Activated CD4-positive, alpha-beta memory T cell treated with anti-CD3 and anti-CD28 coated beads for 36 hours (primary cell): ENCODE measurements at places on chromosomes 3 and 15. TPM values are rescaled to one million over a fixed set of nuclear protein-coding genes. Genes with fewer than 3 reads are reported as not detected.

GRCh38 chr3:55647670-55648069, 160.6 kb upstream of the WNT5A start:
- DNase-seq, result no peak

ANKUB1 gene
- not detected for total RNA-seq

AHSG gene
- total RNA-seq, result not detected

RLBP1 gene
- not detected for total RNA-seq

DNA sequence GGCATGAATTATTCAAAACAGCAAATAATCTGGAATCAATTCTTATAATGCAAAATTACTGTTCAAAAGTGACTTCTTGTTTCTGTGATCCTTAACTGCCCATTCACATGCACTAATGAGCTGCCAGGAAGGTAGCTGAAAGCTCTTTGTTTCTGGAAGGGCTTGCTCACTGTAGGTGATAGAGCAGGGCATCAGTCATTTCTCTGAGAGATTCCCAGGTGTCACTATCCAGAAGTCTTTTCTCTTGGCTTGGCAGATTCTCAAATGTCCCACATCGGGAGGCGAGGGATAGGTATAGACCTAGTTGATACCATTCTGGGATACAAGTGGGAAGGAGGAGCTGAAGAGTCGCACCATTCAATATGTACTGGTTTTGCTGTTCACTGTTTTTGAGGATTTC, 35.0 kb downstream of the C3orf85 start:
- DNase-seq, result no peak

P3H2 gene
- not detected for total RNA-seq

GRCh38 chr3:126621171-126621570, 33.8 kb downstream of the TXNRD3 start:
- no peak for DNase-seq

- DNase-seq, result no peak
These were observed 38.5 kb downstream of the B3GNT5 start for GRCh38 chr3:183291497-183292031.

DNA sequence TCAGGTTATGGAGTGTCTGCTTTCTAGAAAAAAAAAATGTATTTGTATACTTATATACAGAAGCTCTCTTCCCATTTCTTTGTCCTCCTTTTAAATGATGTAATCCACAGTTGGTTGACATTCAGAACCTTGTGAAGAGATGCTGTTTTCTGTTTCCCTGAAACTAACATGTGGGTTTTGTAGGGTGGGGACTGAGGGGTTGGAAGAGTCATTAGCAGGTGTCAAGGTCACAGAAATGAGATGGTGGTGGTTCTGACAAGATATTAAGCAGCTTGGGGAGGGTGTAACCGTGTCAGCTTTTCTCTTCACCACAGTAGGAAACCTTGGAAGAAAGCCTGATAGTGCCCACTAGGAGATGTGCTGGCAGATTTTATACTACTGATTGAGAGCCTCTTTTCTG, 2.4 kb downstream of the RASA2 start:
- DNase-seq, result peak; percentile 30

ATP13A5 gene
- total RNA-seq, result not detected

NR2E3 gene
- total RNA-seq, result not detected

GRCh38 chr15:81930582-81931369, 115.0 kb downstream of the MEX3B start:
- no peak for DNase-seq

FGF7 gene
- total RNA-seq, result not detected

DNA sequence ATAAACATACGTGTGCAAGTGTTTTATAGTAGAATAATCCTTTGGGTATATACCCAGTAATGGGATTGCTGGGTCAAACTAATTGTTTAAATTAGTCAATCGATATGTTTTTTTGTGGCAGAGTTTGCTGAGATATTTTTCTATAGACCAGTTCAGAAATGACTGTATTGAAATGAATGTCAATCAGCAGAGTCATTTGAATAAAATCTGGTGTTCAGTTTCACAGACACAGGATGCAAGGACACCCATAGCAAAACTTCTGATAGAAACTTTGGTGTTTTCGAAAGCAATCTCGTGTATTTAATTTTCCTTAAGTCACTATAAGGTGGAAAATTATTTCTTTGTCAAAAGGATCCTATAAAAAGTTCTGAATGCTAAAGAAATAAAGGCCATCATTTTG, 434.4 kb downstream of the RAP2B start:
- DNase-seq, result no peak

GRCh38 chr15:92480361-92480760, 86.7 kb downstream of the ST8SIA2 start:
- no peak for DNase-seq

KBTBD13 gene
- total RNA-seq, result not detected

- DNase-seq, result no peak
These were observed 423.5 kb downstream of the TUSC7 start for GRCh38 chr3:117133066-117133465.

GRCh38 chr15:63610209-63610841, 13.1 kb downstream of the FBXL22 start:
- peak; percentile 89 for DNase-seq

ARHGEF26 gene
- 0.24 TPM for total RNA-seq

DNA sequence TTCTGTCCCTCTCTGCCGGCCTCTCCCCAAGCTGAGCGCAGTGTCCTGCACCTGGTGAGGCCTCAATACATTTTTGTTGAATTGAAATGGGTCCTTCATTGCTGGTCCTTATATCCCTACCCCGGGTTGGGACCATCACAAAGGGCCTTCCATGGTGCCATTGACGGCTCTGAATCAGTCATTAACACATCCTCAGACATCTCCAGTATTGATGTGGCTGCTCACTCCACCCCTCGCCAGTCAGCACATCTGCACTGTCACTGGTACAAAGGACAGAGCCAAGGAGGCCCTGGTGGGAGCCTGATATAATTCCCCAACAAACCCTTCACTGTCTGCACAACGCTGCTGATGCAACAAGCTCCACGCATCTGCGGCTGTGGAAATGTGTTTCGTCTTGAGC, 191.6 kb upstream of the TOPAZ1 start:
- no peak for DNase-seq

GRCh38 chr3:142839831-142840230, 49.1 kb downstream of the PCOLCE2 start:
- DNase-seq, result no peak

FBXW12 gene
- total RNA-seq, result not detected

- DNase-seq, result no peak
These were observed 49.8 kb downstream of the SGO1 start for GRCh38 chr3:20136231-20136630.

- DNase-seq, result no peak
These were observed 1176.0 kb upstream of the ALCAM start for GRCh38 chr3:104190681-104191080.

DNA sequence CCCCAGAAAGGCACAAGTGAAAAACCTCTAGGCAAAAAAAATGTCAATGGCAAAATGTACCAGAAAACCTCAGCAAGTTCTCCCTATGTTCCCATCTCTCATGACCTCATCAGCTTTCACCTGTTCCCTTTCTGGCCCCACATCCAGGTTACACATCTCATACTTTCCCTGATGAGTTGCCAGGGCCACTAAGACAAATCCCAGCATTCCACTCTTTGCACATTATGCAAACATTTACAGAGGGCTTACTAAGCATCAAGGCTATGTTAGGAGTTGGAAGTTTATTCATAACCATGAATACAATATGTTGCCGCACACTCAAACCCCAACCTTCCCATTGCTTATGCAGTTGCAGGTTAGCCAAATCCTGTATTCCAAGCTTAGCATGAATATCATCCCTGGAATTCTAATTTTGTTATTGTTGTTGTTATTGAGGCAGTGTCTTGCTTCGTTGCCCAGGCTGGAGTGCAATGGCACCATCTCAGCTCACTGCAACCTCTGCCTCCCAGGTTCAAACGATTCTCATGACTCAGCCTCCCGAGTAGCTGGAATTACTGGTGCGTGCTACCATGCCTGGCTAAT, 129.3 kb upstream of the UBE2E2 start:
- no peak for DNase-seq

DNA sequence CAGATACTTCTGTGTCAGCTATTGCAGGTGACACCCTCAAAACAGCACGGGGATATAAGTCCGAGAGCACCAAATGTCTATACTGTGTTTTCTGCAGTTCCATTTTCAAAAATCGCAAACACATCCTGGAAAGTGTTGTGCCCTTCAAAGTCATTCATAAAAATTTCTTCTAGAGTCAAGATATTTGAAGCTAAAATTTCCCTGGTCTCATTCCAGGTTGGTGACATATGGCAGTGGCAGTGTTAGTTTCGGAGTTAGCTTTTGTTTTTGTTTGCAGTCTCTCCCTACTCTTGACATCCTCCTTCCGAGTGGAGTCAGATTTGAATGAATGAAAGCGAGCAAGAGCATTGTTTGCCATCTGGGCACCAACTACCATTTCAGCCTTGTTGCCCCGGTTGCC, 3.2 kb upstream of the FSIP1 start:
- no peak for DNase-seq

GOLGA8K gene
- not detected for total RNA-seq

DNA sequence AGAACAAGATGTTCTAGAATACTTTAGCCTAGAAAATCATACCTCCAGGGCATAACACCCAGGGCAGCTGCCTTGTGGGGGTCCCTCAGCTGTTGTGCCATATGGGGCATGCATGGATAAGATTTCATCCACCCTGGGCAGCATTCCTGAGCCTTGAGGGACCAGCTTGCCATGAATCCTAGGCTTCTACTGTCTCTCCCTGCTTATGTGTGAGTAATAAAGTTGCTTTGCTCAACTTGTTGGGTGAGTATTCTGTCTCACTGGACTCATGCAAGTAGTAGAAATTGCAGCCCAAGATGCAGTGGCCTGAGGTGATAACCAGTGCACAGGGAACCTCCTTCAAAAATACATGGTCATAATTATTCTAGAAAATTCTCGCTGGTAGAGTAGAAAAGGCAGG, 52.1 kb upstream of the EPHB1 start:
- no peak for DNase-seq

DNA sequence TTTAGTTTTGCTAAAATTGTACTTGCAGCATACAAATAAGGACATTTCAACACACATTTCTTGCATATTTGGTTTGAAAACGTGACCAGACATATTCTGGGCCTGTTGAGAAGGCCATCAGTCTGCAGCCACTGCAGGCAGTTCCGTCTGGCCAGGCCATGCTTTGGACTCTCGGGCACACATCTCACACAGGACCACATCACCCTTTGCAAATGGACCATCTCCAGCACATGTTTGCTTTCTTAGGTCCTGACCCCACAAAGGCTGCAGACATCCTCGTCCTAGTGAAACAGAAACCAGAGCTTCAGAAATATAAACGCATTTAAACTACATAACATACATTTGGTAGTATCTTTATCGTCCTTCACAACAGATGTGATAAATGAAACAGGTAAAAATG, 24.1 kb downstream of the GABRA5 start:
- DNase-seq, result no peak

GRCh38 chr3:176190755-176191154, 1006.5 kb downstream of the TBL1XR1 start:
- DNase-seq, result no peak

GRCh38 chr3:134885877-134886621, 91.0 kb downstream of the EPHB1 start:
- DNase-seq, result peak; percentile 9

GRCh38 chr15:41661518-41662225, 1.5 kb downstream of the MGA start:
- DNase-seq, result peak; percentile 81

SIDT1 gene
- 11.3 TPM for total RNA-seq

DPPA2 gene
- total RNA-seq, result not detected

IL16 gene
- 63.1 TPM for total RNA-seq

GRCh38 chr15:39593071-39593655, 12.3 kb downstream of the THBS1 start:
- DNase-seq, result no peak

GRCh38 chr15:99427668-99428361, 138.0 kb upstream of the MEF2A start:
- DNase-seq, result no peak

LIPH gene
- not detected for total RNA-seq

- DNase-seq, result no peak
These were observed 85.9 kb upstream of the SYNPR start for GRCh38 chr3:63192248-63192647.

GRCh38 chr3:39104961-39105686, 2.3 kb downstream of the GORASP1 start:
- no peak for DNase-seq

PATL2 gene
- total RNA-seq, result 16.5 TPM

DNA sequence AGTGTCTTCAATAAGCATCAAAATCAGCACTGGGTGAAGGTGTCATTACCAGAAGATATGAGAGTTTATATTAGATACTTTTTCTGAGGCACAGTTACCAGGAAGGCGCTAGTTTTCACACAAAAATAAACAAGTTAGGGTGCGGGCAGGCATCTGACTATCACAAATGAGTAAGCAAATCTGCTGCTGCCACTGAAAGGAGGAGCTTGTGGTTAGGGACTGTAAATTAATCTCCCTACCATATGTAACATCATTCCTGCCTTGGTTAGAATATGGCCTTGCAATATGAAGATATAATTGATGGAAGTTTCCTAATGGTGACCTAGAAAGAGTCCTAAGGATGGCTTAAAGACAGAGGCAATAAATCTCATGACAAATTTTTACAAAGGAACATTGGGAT, 19.5 kb upstream of the EID1 start:
- DNase-seq, result peak; percentile 13

- no peak for DNase-seq
These were observed 318.5 kb downstream of the TBC1D5 start for GRCh38 chr3:17423786-17424536.

- no peak for DNase-seq
These were observed 36.2 kb upstream of the FILIP1L start for GRCh38 chr3:100150473-100150872.

ZNF620 gene
- total RNA-seq, result 3.7 TPM

USP8 gene
- 43.4 TPM for total RNA-seq

GRCh38 chr3:155334914-155335723, 41.6 kb upstream of the STRIT1 start:
- DNase-seq, result peak; percentile 9

DNA sequence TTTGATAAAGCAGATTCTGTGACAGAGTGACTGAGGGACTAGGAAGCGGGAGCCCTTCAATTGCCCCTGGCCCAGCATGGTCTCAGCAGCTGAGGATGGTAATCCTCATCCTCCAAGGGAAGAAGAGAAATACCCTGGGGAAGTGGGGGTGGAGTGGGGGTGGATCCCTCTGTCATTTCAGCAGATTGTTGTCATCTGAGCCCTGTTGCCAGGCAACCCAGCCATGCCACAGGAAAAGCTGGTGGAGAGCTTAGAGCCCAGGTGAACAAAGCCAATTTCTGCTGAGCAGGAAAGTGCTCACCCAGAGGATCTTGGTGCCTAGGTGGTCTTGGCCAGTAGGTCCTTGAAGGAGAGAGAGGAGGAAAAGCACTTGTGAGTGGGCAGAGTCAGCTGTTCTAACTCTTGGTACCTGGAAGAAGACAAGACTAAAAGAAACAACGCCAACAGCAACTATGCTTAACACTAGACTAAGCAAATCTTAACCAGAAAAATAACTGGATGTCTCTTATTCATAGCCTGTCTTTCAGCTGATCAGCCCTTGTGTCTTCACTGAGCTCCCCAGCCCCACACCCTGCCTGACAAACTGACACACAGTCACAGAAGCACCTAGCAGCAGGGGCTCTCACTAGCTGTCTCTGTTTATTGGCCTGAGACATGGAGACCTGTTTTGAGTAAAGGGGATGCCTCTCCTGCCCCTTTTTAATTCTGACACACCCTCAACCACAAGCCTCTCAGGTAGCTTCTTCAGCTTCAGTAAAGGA, 40.1 kb upstream of the DCLK3 start:
- no peak for DNase-seq

GRCh38 chr3:187062526-187063177, 76.6 kb downstream of the RPL39L start:
- no peak for DNase-seq

RYR3 gene
- total RNA-seq, result not detected

KCNMB3 gene
- 0.17 TPM for total RNA-seq

P2RY1 gene
- 0.15 TPM for total RNA-seq

SLC9A9 gene
- total RNA-seq, result 1.3 TPM
